ENCODE measurements at places on chromosomes 7 and 10. TPM values are rescaled to one million over a fixed set of nuclear protein-coding genes. Genes with fewer than 3 reads are reported as not detected.

- peak; percentile 40 for DNase-seq
Observed at GRCh38 chr7:41003611-41003940, 699.3 kb downstream of the INHBA start.

DNA sequence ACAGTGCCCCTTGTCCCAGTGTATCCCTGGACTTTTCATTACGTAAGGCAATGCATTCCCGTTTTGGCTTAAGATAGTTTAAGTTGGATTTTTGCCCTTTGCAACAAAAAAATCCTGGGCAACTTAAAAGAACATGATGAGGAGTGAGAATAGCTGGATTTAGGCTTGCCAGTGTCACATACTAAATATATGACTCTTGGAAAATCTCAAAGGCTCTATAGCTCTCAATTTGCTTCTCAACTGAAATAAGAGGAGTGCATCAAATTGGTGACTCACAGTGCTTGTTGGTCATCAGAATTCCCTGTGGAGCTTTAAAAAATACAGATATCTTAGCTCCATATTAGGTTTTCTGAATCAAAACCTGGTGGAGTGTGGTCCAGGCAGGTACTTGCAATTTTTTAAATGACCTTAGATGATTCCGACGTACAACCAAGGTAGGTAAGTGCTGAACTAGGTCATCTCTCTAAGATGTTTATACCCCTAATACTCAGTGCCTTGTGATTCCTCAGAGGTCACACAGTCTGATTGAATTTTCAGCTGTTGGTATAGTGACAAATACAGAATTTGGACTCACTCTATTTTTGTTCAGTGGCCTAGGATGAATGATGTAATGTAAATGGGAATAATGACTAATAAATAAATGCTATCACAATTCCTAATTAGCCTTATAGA, 33.9 kb upstream of the ORC5 start:
- DNase-seq = no peak

DNA sequence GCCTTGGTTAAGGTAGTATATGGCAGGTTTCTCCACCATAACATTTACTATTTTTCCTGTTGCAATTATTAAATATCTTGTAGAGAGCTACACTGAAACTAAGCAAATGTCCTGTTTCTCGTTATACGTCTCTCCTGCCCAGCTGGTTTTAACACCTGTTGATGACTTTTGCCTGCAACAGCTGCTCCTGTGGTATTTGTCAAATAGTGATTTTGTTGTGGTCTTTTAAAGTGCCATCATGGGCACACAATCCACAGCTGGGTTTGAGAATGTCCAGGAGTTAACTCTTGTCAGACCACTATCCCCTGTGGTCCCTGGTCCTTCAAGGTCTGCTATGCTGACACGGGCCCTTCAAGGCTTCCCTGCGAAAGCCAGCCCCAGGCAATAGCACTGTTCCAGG, 24.9 kb upstream of the SEC61G start:
- no peak for DNase-seq

GRCh38 chr7:82021036-82021435, 251.2 kb upstream of the HGF start:
- DNase-seq = no peak

DNA sequence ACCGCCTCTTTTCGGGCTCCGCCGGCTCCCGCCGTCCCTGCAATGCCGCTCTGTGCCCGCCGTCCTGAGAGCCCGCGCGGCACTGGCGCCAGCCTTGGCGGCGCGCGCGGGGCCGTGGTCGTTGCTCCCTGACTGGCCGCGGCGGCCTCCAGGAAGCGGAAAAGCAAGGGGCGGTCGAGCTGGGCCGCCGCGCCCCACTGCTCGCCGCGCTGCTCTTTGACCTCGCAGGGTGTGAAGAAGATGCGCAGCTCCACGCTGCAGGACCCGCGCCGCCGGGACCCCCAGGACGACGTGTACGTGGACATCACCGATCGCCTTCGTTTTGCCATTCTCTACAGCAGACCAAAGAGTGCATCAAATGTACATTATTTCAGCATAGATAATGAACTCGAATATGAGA, at the start of gene CDC14C:
CDC14C (plus strand) TSS at position 115 of the 400 bp plus-strand sequence; CDS start at position 241, 126 bp downstream.
- DNase-seq = no peak

DNA sequence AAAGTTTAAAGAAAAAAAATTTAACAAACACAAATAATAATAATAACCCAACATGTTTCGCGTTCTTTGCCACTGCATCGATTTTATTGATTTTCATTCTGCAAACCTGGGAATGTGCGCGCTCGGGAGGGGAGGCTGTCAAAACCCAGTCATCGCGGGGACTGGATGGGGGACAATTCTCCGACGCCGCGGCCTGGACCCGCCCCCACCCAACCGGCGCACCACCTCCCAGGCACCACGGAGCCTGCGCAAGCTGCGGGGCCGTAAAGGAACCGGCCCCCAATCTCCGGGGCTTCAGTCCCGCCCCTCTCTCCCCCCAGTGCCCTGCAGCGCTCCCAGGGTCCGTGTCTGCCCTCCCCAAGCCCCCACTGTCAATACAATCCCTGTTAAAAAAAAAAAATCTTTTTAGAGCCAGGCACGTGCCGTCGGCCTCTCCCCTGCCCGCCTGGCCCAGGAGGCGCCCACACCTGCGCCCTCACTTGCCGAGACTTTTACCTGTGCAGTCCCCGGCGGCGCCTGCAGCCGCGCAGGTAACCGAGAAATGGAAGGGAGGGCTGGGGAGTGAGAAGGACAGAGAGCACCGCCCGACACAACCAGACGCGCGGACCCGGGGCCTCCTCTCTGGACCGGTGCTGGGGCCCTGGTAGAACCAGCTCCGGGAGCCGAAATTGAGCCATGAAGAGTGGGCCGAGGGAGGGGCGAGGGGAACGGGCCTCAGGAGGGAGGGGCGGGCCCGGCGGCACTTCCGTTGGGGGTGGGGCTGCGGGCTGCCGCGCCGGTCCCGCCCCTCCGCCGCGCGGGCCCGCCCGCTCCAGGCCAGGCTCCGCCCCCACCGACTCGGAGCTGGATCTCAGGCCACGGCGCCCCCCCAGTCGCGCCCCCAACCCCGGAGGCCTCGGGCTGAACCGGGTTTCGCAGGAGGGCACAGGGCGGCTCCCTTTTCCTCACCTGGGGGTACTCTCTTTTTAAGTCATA, 7.6 kb upstream of the ZNF503 start:
- peak; percentile 79 for DNase-seq

DNA sequence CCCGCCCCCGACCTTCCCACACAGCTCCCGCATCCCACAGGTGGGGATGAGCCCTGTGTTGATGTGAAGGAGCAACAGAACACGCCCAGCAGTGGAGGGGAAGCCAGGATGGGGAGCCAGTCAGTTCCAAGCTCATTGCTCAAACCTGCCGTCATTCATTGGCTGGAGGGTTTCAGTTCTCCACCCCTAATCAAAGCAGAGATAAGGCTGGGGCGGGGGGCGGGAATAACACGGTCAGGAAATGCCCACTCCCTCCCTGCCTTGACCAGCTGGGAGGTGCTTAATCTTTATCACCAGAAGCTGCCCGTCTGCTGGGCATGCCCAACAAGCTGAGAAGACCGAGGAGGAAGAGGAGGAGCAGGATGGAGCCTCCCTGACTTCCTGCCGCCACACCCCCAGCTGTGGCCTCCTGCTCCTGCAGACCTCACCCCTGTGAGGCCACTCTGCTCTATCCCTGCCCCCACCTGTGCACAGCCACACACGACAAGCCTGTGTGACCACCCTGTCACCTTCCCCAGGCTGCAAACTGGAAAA, 265.1 kb downstream of the ZEB1 start:
- DNase-seq = peak; percentile 4

DNA sequence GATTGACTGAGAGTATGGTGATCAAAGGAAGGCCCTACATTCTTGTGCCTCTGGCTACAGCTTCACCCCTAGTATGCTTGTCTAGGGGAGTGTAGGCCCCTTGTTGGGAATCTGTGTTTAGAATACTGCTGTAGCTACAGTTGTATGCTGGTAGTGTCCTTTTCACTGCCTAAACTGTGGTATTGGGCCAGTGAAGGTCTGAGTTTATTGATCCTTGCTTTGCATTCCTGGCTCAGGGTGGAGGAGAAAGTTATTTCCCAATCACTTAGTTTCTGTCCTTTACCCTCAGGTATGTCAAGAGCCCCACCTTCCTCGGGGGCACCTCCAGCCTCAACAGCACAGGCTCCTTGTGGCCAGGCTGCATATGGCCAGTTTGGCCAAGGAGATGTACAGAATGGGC, 6.6 kb downstream of the SEC24C start:
- no peak for DNase-seq

DNA sequence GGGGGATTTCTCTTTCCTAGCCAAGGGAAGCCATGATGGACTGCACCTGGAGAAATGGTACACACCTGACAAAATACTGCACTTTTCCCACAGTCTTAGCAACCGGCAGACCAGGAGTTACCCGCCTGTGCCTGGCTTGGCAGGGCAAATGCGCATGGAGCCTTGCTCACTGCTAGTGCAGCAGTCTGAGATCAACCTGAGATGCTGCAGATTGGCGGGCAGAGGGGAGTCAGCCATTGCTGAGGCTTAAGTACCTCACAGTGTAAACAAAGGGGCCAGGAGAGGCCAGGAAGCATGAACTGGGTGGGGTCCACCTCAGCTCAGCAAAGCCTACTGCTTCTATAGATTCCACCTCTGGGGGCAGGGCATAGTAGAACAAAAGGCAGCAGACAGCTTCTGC, 49.4 kb downstream of the OR13A1 start:
- peak; percentile 8 for DNase-seq

- DNase-seq = no peak
Observed at GRCh38 chr10:92131275-92131820, 159.5 kb downstream of the CPEB3 start.

GRCh38 chr7:159046300-159046699, 98.4 kb downstream of the VIPR2 start:
- no peak for DNase-seq

DNA sequence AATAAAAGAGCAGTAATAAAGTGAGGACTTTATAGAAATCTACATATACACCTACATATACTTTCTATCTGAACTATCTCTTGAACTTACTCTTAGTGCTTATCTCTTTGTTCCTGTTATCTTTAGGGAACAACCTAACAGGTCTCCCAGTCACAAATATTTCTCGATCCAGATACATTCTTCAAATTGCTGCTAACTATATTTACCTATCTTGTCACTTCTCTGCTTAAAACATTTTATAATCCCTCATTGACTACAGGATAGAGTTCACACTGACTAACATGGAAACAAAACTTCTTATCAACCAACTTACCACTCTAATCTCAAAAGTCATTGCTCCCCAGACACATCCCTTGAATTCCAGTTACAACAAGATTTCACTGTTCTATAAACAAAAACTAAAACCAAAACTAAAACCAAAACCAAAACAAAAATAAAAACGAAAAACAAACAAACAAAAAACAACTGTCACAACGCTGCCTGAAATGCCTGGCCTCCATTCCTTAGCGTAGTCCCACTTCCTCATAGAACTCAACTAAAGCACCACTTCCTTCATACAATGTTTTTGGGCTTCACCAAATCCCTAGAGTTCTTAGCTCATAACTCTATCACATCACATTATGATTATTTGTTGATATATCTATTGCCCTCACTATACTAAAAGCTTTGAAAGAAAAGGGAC, 134.7 kb downstream of the SEMA3D start:
- DNase-seq = no peak

- DNase-seq = no peak
Observed at GRCh38 chr10:128985036-128985435, 482.0 kb upstream of the MGMT start.

- DNase-seq = no peak
Observed at GRCh38 chr7:94364816-94365215, 29.9 kb upstream of the COL1A2 start.

GRCh38 chr7:12732428-12732827, 45.0 kb downstream of the ARL4A start:
- DNase-seq = no peak

SPDYE5 gene
- polyA plus RNA-seq = 1.8 TPM

GHRHR gene
- 2.2 TPM for polyA plus RNA-seq

MKX gene
- 0.66 TPM for polyA plus RNA-seq

LLCFC1 gene
- polyA plus RNA-seq = not detected
